Posterior vena cava (tissue), 2 donors: ENCODE measurements at places on chromosomes 11 and 22.

DNA sequence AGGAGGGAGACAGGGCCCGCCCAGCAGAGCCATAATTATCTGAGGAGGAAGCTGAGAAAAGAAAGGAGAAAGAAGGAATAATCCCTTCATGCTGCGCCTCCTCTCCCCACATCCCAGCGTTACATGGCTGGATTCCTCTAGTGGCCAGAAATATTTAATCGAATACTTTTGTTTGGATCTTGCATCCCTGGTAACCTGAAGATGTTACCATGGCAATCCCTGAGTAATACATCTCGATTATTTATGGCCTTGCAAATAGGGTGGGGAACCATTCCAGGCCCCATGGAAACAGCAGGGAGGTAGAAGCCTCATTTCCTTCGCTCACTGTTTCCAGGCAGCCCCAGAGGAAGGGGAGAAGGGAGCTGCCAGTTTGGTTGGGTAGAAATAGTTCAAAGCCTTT is 357.7 kb downstream of the BUD13 start:
- DNase-seq = no peak

GRCh38 chr11:31995525-31996094 is 95.3 kb upstream of the RCN1 start:
- no peak for DNase-seq

DNA sequence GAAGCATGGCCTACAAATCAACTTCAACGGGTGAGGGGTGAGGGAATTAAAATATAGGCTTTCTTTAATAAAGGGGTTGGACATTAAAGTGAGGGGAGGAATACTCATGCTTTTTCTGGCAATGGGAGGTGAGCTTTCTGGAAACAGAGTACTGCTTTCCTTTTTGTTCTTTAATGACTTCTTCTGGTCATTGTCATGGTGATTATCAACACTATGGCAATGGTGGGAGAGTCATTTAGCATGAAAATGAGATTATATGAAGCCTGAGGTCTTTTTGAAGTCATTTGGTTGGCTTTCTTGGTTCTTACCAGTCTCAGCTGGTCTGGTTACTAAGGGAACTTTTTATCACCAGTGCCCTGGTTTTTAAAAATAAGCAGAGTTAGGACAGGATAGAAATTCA is 475.8 kb upstream of the LRRC4C start:
- no peak for DNase-seq

- no peak for DNase-seq
Measured at GRCh38 chr11:81970886-81971285, 762.8 kb downstream of the FAM181B start.

DNA sequence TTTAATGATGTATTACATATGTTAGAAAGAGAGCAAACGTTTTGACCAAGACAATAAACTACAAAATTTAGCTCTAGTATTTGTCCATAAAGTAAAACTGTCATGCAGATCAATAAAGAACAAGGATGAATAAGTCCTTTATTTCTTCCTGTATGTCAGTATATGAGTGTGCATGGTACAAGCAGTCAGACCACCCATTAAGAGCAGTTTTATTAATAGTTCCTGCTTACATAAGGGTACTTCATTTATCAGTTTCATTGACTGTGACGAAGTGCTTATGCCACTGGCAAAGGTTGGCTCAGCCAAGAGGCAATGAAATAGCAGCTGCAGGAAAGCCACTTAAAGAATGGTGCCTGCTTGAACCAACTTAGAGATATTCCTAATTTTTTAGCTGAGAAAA is 913.0 kb upstream of the CNTN5 start:
- no peak for DNase-seq

DNA sequence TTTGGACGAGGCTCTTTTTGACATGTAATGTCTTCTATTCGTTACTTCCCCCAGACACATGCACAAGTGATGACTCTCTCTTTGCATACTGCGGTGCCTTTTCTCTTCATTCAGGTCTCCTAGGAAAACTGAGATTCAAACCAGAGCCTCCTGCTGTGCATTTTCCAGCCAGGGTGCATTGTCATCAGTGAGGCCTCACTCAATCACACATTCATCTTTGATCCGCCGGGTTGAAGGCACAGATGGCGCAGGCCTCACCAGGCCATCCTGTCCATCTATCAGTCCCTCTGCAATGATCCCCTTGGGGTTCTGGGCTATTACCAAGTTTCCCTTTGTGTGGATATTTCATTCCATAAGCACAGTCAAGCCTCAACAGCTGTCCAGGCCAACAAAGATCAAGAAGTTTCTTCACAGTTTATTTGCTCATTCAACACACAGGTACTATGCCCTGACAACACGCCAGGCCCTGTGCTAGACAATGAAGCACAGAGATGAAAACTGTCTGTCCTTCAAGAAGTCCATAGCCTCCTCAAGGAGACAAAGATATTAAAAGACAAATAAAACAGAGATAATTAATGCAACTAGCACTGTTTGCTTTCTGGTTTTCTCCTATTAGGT is 107.8 kb downstream of the LARGE1 start:
- no peak for DNase-seq

- DNase-seq = no peak
Measured at GRCh38 chr22:35642305-35642741, 5.9 kb upstream of the APOL6 start.
